ENCODE measurements at places on chromosomes 7 and 10. TPM values are rescaled to one million over a fixed set of nuclear protein-coding genes. Genes with fewer than 3 reads are reported as not detected.

DNA sequence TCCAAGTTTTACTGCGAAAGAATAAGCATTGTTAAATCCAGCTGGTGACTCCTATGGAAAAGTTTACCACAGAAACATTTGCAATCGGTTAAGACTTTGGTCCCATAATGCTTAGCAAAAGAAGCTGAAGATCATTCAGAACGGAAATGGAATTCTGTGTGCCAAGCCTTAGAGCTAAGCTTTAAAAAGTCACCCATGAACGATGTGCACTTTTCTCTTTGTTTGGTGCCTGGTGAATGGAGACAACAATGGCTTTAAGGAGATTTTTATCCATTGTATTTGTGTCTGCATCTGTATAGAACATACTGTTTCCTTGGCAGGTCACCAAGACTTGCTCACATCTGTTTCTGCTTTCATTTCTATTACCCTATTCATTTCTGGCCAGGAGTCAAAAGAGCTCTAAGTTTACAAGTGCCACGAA lies 26.3 kb upstream of the COL1A2 start:
- peak; percentile 74 for ATAC-seq
- peak overlapping the region; percentile 21 for H3K4me3 ChIP-seq
- H3K36me3 ChIP-seq: no peaks in the 10 kb centered on the region
- no peaks in the 10 kb centered on the region for H3K27me3 ChIP-seq

- no peak for ATAC-seq
- peaks cover 30% of the 10 kb centered on the region for H3K36me3 ChIP-seq
- H3K27me3 ChIP-seq: no peaks in the 10 kb centered on the region
- peaks cover 50% of the 10 kb centered on the region for H3K4me1 ChIP-seq
- H3K27ac ChIP-seq: peak overlapping the region; percentile 68
These were observed 258.7 kb downstream of the ZMYND11 start for GRCh38 chr10:393787-394438.

DNA sequence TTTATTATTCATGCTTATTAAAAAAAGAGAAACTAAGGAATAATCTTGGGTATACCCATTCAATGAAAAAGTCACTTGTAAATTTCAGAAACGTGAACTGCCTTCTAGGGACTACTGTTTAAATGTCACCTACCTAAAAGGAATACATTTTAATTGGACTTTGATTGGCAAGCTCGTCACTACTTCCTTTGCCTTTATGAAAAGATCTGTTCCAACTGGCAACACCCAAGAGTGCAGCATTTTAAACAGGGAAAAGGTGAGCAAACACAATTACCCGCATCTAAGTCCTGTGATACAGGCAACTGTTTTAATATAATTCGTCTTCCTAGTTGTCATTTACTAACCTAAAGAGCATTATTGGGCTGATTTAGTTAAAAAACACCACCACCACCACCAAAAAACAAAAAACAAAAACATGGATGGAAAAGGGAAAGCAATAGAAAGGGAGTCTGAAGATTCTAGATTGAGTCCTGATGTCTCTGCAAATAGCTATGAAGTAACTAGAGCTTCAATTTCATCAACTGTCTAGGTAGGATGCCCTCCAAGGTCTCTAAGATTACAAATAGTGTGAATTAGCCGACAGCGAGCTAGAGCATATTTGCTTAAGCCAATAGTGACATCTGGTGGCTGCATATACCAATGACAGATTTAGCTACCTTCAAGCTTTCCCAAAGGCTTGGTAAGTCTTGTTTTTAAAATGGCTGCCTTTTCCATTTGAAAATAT lies 33.8 kb upstream of the ICA1 start:
- no peak overlapping the region for H3K27ac ChIP-seq
- H3K4me1 ChIP-seq: no peaks in the 10 kb centered on the region
- H3K4me3 ChIP-seq: no peak overlapping the region
- H3K36me3 ChIP-seq: no peaks in the 10 kb centered on the region

- H3K27ac ChIP-seq: no peak overlapping the region
These were observed 39.7 kb downstream of the TES start for GRCh38 chr7:116249969-116250553.

DNA sequence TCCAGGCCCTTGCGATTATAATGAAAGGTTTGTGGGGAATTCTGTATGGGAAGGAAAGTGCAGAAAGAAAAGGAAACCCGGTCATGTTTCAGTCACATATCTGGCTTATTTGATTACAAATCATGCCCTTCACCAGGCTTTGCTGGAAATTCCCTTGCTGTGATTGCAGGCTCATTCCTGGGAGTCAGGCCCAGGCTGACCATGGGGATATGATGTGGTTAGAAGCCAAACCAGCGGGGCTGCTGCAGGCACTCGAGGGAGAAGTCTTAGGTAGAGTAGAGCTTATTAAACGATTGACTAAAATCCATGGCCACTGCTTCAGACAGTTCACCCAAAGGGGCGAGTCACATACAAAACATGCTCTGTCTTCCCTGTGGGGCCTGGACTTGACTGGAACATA lies 16.2 kb downstream of the PKD1L1 start:
- no peaks in the 10 kb centered on the region for H3K27me3 ChIP-seq
- no peak overlapping the region for H3K27ac ChIP-seq
- ATAC-seq: no peak
- H3K36me3 ChIP-seq: no peaks in the 10 kb centered on the region
- H3K4me3 ChIP-seq: no peak overlapping the region

DNA sequence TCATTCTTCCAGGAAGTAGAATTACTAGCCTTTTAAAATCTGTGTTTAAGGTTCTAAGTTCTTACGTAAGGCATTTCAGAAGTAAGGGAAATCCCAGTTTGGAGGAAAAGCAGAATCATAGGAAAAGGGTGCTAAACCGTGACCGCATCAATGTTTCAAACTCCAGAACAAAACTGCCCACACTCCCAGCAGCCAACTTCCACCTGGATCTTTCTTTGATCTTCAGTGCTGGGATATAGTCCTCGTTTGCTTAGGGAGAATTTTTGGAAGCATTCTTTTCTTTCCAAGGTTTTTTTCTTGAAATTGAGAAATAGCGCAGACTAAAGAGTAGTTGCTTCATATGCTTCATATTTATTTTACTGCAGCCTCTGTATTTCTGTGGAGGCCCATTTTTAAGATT lies 8.9 kb downstream of the PROSER2 start:
- H3K27ac ChIP-seq: no peak overlapping the region
- no peaks in the 10 kb centered on the region for H3K36me3 ChIP-seq
- no peak for ATAC-seq
- peaks cover 18% of the 10 kb centered on the region for H3K27me3 ChIP-seq

GRCh38 chr10:48251152-48251524 lies 23.4 kb downstream of the FRMPD2 start:
- H3K36me3 ChIP-seq: no peaks in the 10 kb centered on the region
- H3K4me3 ChIP-seq: no peak overlapping the region
- ATAC-seq: no peak
- no peak overlapping the region for H3K27ac ChIP-seq
- H3K27me3 ChIP-seq: no peaks in the 10 kb centered on the region

DNA sequence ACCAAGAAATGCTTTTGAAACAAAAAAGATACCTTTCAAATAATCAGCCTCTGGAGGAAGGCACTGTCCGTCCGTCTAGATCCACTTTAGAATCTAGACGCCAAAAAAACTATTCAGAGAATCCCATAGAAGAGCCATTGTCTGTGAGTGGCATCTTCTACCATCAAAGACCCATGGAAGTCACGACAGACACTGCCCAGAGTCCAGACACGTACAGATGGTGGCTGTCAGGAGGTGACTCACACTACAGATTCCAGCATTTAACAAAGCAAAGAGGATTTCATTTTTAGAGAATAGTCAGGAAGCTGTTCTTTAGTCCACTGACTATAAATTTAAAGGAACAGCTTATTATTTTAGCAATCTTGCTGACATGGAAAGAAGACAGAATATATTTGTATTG lies 11.7 kb downstream of the C1QL3 start:
- no peaks in the 10 kb centered on the region for H3K4me1 ChIP-seq
- H3K36me3 ChIP-seq: peaks cover 32% of the 10 kb centered on the region
- no peak overlapping the region for H3K27ac ChIP-seq

GRCh38 chr10:46310143-46310514 lies 23.3 kb downstream of the ANTXRL start:
- no peaks in the 10 kb centered on the region for H3K4me1 ChIP-seq
- H3K27me3 ChIP-seq: peaks cover 7% of the 10 kb centered on the region
- no peak overlapping the region for H3K4me3 ChIP-seq
- H3K27ac ChIP-seq: no peak overlapping the region

- peaks cover 15% of the 10 kb centered on the region for H3K4me1 ChIP-seq
- no peak overlapping the region for H3K4me3 ChIP-seq
- peaks cover 12% of the 10 kb centered on the region for H3K27me3 ChIP-seq
- H3K27ac ChIP-seq: no peak overlapping the region
- no peaks in the 10 kb centered on the region for H3K36me3 ChIP-seq
These were observed 77.0 kb upstream of the PODXL start for GRCh38 chr7:131633342-131633843.

DNA sequence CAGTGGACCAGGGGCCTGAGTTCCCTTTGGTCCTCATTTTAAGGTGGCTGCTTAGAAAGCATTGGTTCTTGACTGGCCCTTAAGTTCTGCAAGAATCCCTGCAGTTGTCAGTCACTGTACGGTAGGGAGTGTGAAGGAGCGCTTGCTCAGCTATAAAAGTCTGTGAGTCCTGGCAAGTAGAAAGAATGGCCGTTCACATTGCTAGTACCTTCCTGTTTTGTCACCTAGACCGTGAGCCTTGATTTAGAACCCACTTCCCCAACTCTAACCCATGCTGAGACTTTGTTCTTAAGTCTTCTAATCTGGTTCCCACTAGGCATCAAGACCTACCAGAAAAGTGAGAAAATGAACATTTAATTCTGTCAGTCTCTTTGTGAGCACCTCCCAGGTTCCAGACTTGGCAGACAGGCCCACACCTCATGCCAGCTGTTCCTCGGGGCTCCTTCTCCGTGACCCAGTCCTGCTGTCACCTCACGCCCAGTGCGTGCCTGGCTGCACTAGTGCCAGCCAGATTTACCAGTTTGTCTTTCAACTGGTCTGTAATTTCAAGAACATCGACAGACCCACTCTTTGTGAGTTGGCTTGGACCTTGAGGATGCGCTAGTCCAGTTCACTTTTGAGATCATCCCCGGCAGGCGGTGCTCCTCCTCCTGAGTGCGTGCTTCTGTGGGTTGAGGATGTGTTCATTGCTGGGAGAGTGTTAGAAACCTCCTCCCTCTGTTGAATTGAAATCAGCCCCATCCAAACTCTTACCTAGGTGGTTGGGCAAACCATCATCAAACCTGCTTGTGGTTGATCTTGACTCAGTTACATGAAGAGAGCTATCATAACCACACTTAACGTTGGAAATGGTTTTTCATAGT lies 78.5 kb downstream of the SHH start:
- H3K4me3 ChIP-seq: no peak overlapping the region
- H3K36me3 ChIP-seq: peaks cover 23% of the 10 kb centered on the region
- H3K27me3 ChIP-seq: no peaks in the 10 kb centered on the region
- H3K4me1 ChIP-seq: peaks cover 50% of the 10 kb centered on the region
- ATAC-seq: no peak

DNA sequence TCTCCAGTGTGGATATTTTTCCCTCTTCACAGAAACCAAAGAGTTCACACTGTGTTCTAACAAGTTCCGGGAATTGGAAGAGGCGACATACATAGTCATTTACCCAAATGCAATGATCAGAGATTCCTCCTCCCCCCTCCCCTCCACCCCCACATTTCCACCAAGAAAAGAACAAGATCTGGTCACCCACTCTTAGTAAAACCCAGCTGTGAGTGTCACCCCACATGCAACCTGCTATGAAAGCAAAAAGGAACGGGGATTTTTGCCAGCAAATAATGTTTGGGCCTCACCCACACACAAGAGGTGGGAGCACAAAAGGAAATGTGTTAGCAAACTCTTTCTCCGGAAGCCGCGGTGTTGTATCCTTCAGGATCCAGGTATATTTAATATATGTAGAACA lies 745.0 kb upstream of the AUTS2 start:
- H3K27me3 ChIP-seq: no peaks in the 10 kb centered on the region
- H3K36me3 ChIP-seq: no peaks in the 10 kb centered on the region
- no peaks in the 10 kb centered on the region for H3K4me1 ChIP-seq
- no peak for ATAC-seq

- H3K4me1 ChIP-seq: no peaks in the 10 kb centered on the region
- H3K4me3 ChIP-seq: no peak overlapping the region
- ATAC-seq: no peak
These were observed 10.9 kb upstream of the IKZF1 start for GRCh38 chr7:50293509-50294179.

GRCh38 chr7:17946591-17946990 lies 6.3 kb upstream of the SNX13 start:
- no peak overlapping the region for H3K27ac ChIP-seq
- no peaks in the 10 kb centered on the region for H3K4me1 ChIP-seq
- no peak for ATAC-seq
- no peak overlapping the region for H3K4me3 ChIP-seq

- no peak for ATAC-seq
- H3K4me3 ChIP-seq: no peak overlapping the region
- no peak overlapping the region for H3K27ac ChIP-seq
- H3K36me3 ChIP-seq: no peaks in the 10 kb centered on the region
- no peaks in the 10 kb centered on the region for H3K4me1 ChIP-seq
These were observed 19.9 kb upstream of the GIMAP8 start for GRCh38 chr7:150430465-150431085.

- H3K4me1 ChIP-seq: no peaks in the 10 kb centered on the region
- H3K27me3 ChIP-seq: no peaks in the 10 kb centered on the region
- H3K27ac ChIP-seq: no peak overlapping the region
- H3K4me3 ChIP-seq: no peak overlapping the region
- ATAC-seq: no peak
These were observed 173.8 kb downstream of the TMEM26 start for GRCh38 chr10:61279400-61279799.

DNA sequence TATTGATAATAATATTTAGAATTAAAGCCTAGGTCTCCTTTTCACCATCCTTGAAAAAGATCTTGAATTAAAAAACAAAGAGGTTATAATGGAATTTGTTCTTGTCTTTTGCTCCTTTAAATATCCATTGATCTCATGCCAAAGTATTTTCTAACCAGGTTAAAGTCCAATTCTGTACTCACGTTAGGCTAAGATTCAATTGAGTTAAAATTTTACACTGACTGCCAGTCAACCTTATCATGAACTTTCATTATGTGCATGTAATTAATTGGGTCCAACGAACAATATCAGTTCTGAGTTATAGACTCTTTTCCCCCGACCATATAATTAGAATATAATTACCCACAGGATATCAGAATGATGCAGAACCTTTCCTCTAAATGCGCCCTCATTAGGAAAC lies 266.6 kb downstream of the DGKB start:
- H3K36me3 ChIP-seq: no peaks in the 10 kb centered on the region
- H3K27me3 ChIP-seq: no peaks in the 10 kb centered on the region
- H3K4me3 ChIP-seq: no peak overlapping the region
- no peak overlapping the region for H3K27ac ChIP-seq
- ATAC-seq: no peak
- H3K4me1 ChIP-seq: no peaks in the 10 kb centered on the region

Gene SAP25
- total RNA-seq: not detected

Gene ZNF503
- total RNA-seq: 53.5 TPM

Gene NOD1
- total RNA-seq: 28.1 TPM

Gene SH2D4B
- total RNA-seq: not detected

Gene PON1
- total RNA-seq: not detected

Gene CHN2
- total RNA-seq: 10.3 TPM

Gene DKK1
- total RNA-seq: 7.5 TPM

Gene COBL
- total RNA-seq: 59.7 TPM
